Stomach (tissue), 19 donors: ENCODE measurements at places on chromosomes 7 and 10.

GRCh38 chr7:2158331-2159175 is 74.2 kb downstream of the MAD1L1 start:
- DNase-seq = no peak

DNA sequence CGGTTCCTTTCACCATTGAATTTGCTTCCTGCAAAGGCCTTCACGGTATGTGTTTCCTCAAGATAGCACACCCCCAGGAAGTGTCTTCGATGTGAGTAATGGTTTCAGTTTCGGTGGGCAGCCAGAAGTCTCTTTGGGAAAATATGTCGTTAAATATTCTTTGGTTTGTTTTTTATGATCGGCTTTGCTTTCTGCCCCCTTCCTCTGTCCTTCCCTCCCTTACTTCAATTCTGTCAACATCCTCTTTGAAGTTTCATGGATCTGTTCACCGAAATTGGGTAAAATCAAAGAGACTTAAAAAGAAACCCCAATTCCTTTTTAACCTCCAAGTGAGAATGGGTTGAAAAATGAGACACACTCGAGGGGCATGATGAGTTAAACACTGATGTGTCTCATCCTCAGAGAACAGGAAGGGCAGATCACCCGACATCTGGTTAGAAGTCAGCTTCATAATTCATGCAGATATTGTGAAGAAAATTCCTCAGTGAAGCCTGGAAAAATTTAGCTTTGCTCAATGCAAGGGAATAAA is 170.8 kb upstream of the HABP2 start:
- DNase-seq = no peak

- peak; percentile 99 for DNase-seq
Observed at GRCh38 chr7:66681491-66682349, 53.0 kb downstream of the KCTD7 start.

DNA sequence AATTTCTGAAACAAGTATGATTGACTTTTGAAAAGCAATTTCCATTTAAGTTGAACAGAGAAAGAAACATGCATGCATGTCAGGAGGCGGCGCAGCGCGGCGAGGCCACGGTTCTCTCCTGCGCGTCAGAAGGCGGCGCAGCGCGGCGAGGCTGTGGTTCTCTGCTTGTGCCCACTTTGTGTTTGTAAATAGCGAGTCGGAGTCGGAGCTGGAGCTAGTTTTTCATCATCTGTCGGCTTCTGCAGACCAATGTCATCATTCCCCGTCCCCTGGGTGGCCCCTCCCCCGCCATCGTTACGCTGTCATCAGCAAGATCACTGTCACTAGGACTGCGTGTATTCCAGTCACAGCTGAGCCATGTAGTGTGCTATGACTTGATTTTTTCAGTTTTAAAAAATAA is 49.2 kb downstream of the INPP5A start:
- no peak for DNase-seq

GRCh38 chr7:137661634-137662033 is 185.1 kb downstream of the DGKI start:
- DNase-seq = no peak

- DNase-seq = no peak
Observed at GRCh38 chr7:79806161-79806734, 328.4 kb upstream of the GNAI1 start.

GRCh38 chr10:78207776-78208175 is 174.1 kb downstream of the RPS24 start:
- no peak for DNase-seq
